Peyer's patch (tissue), 4 donors: ENCODE measurements at places on chromosomes 16 and 17. TPM values are rescaled to one million over a fixed set of nuclear protein-coding genes. Genes with fewer than 3 reads are reported as not detected.

The COG4 gene
- 75.7 TPM for total RNA-seq

- no peak overlapping the region for H3K4me3 ChIP-seq
- no peak overlapping the region for H3K27ac ChIP-seq
- H3K27me3 ChIP-seq, result no peaks in the 10 kb centered on the region
- no peak for DNase-seq
- H3K36me3 ChIP-seq, result no peaks in the 10 kb centered on the region
- H3K4me1 ChIP-seq, result no peaks in the 10 kb centered on the region
These were observed 230.8 kb downstream of the TANC2 start for GRCh38 chr17:63196772-63197335.

The DHRS7C gene
- total RNA-seq, result not detected

- peaks cover 14% of the 10 kb centered on the region for H3K4me1 ChIP-seq
- H3K36me3 ChIP-seq, result no peaks in the 10 kb centered on the region
- H3K27ac ChIP-seq, result no peak overlapping the region
- no peak for DNase-seq
These were observed 6.5 kb downstream of the NFATC3 start for GRCh38 chr16:68091380-68092261.

The TBC1D3K gene
- total RNA-seq, result 0.76 TPM

The SNAI3 gene
- total RNA-seq, result not detected

DNA sequence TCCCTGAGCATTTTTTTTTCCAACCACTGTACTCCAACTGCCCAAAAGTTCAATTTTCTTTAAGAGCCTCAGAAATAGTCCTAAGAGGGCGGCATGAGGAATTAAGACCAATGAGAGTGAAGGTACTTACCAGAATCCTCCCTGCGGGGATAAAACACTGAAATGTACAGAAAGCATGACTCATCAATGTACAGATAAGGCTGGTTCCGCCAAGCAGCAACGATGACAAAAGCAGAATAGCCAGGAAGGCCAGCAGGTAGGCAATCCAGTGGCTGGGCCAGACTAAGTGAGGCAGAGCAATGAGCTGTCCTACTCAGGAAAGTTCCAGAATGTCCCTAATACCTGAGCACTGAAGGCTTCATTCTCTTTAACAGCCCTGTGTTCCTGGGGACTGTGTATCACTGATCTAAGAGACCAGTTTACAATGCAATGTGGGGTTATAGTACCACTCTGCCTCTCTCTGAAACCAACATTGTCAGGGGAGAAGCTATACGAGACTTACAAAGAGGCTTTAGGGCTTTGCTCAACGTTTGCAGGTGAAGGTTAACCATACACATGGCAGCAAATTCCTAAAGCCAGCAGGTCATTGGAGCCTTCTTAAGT is 11.0 kb upstream of the GPR139 start:
- H3K27me3 ChIP-seq, result no peaks in the 10 kb centered on the region
- H3K27ac ChIP-seq, result no peak overlapping the region
- DNase-seq, result no peak
- H3K4me3 ChIP-seq, result no peak overlapping the region

DNA sequence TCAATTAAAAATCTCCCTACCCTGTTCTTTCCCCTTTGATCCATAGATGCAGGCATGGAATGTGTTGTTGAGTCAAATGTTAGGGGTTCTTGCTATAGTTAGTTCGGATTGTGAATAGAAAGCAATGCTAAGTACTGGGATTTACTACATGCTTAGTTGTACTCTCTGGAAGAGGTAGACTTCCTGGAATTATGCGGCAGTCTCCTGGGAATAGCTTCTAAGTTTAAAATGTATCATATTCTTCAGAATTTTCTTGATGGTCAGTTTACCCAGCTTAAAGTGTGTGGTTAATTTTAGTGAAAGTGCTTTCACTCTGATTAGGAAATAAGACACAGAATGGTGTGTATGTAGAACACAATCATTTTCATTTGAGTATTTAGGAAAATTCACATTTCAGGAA is 3.5 kb downstream of the CLTC start:
- H3K27ac ChIP-seq, result no peak overlapping the region
- H3K27me3 ChIP-seq, result no peaks in the 10 kb centered on the region
- H3K36me3 ChIP-seq, result no peaks in the 10 kb centered on the region
- no peak for DNase-seq
- H3K4me3 ChIP-seq, result peak overlapping the region; percentile 89

DNA sequence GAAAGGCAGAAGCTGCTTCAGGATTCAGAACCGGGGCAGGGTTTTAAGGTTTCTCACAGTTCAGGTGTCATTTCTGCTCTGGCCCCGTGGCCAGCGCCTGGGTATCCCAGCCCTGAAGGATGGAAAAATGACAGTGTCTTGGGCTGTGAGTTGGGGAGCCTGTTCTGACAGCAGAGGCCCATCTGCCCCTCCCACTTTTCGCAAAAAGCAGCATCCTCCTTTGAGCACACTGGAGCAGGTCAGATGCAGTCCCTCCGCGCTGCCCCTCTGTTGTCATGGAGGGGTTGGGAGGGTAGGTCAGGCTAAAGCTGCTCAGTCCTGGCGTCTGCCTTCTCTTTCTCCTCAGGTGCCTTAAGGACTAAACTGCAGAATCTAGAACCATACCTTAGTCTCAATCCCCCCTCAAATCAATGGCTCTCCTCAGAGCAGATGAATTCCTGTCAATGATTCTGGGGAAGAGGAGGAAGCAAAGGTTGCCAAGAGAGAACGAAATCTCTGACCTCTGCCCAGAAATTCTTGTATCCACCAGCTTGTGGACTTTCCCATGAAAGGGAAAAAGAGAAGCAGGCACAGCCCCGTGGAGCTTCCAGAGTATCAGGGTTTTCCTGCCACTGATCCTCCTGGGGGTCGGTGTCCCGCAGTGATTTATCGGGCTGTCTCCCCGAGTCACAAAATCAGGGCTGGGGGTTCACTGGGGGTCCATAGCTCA is 7.3 kb downstream of the NEUROD2 start:
- no peaks in the 10 kb centered on the region for H3K36me3 ChIP-seq
- no peaks in the 10 kb centered on the region for H3K27me3 ChIP-seq
- no peak overlapping the region for H3K4me3 ChIP-seq
- no peak for DNase-seq
- H3K27ac ChIP-seq, result no peak overlapping the region

- no peaks in the 10 kb centered on the region for H3K27me3 ChIP-seq
- no peak overlapping the region for H3K4me3 ChIP-seq
- H3K27ac ChIP-seq, result no peak overlapping the region
- H3K36me3 ChIP-seq, result no peaks in the 10 kb centered on the region
- H3K4me1 ChIP-seq, result no peaks in the 10 kb centered on the region
- DNase-seq, result no peak
These were observed 442.6 kb downstream of the UTP18 start for GRCh38 chr17:51702963-51703360.

DNA sequence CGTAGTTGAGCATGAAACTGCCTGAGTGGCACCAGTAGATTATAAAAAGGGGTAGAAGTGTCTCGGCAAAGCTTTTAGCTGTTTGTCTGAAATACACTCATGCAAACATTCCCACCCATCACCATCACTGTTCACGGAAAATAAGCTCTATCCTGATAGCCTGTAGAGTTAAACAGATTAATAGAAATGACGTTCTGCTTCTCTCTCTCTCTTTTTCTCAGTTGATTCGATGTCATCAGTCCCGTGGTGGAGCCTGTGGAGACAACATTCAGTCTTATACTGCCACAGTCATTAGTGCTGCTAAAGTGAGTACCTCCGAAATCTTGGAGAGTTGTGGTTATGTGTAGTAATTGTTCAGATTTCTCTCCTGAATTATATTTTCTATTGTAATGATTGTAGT is 224.7 kb downstream of the BCAS3 start:
- H3K27ac ChIP-seq, result no peak overlapping the region
- no peaks in the 10 kb centered on the region for H3K4me1 ChIP-seq
- H3K36me3 ChIP-seq, result no peaks in the 10 kb centered on the region
- H3K27me3 ChIP-seq, result no peaks in the 10 kb centered on the region

GRCh38 chr16:70345840-70346239 is 863 bp upstream of the DDX19A start:
- peak overlapping the region; percentile 69 for H3K4me3 ChIP-seq
- H3K27ac ChIP-seq, result no peak overlapping the region
- no peaks in the 10 kb centered on the region for H3K36me3 ChIP-seq
- H3K4me1 ChIP-seq, result no peaks in the 10 kb centered on the region

- DNase-seq, result no peak
- H3K4me3 ChIP-seq, result no peak overlapping the region
- H3K36me3 ChIP-seq, result no peaks in the 10 kb centered on the region
- no peak overlapping the region for H3K27ac ChIP-seq
- H3K4me1 ChIP-seq, result no peaks in the 10 kb centered on the region
These were observed 36.4 kb upstream of the HSBP1 start for GRCh38 chr16:83771306-83771942.

The OTOP3 gene
- total RNA-seq, result 5.2 TPM

DNA sequence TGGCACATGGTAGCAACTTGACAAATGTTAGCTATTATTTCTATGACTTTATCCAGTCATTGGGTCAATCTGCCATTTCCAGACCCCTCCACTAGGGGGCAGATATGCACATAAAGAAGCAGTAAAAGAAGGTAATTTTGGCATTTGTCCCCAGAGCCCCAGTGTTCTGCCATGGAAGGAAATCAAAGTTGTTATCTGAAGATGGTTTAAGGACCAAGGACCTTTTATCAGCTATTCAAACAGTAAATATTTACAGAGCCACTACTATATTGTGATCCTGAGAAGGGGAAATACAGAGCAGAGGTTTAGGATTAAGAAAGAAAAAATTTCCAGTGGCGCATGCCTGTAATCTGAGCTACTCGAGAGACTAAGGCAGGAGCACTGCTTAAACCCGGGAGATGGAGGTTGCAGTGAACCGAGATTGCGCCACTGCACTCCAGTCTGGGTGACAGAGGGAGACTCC is 20.0 kb downstream of the TRAF4 start:
- no peaks in the 10 kb centered on the region for H3K36me3 ChIP-seq
- H3K27ac ChIP-seq, result no peak overlapping the region
- no peak overlapping the region for H3K4me3 ChIP-seq
- DNase-seq, result peak; percentile 88
- H3K27me3 ChIP-seq, result no peaks in the 10 kb centered on the region

The RPL38 gene
- total RNA-seq, result 280 TPM

The TP53TG3F gene
- total RNA-seq, result not detected

- H3K36me3 ChIP-seq, result no peaks in the 10 kb centered on the region
- H3K27me3 ChIP-seq, result no peaks in the 10 kb centered on the region
- DNase-seq, result peak; percentile 95
- H3K4me3 ChIP-seq, result no peak overlapping the region
These were observed 5.5 kb upstream of the RHBDF2 start for GRCh38 chr17:76506408-76507345.

The ACSM3 gene
- 16.4 TPM for total RNA-seq
